Forelimb muscle (tissue), 1 donor: ENCODE measurements at places on chromosomes 13 and 19. TPM values are rescaled to one million over a fixed set of nuclear protein-coding genes. Genes with fewer than 3 reads are reported as not detected.

LYL1 gene
- 5.4 TPM for polyA plus RNA-seq

IPO5 gene
- 182 TPM for polyA plus RNA-seq

RASAL3 gene
- polyA plus RNA-seq: 0.90 TPM

LILRA5 gene
- polyA plus RNA-seq: 0.44 TPM

RPS5 gene
- 1,975 TPM for polyA plus RNA-seq

OR7C1 gene
- 0.11 TPM for polyA plus RNA-seq

CDX2 gene
- not detected for polyA plus RNA-seq

SIGLEC14 gene
- 0.94 TPM for polyA plus RNA-seq

FXYD7 gene
- polyA plus RNA-seq: 1.0 TPM

TUBA3C gene
- not detected for polyA plus RNA-seq

LYPD3 gene
- polyA plus RNA-seq: 0.67 TPM

DNA sequence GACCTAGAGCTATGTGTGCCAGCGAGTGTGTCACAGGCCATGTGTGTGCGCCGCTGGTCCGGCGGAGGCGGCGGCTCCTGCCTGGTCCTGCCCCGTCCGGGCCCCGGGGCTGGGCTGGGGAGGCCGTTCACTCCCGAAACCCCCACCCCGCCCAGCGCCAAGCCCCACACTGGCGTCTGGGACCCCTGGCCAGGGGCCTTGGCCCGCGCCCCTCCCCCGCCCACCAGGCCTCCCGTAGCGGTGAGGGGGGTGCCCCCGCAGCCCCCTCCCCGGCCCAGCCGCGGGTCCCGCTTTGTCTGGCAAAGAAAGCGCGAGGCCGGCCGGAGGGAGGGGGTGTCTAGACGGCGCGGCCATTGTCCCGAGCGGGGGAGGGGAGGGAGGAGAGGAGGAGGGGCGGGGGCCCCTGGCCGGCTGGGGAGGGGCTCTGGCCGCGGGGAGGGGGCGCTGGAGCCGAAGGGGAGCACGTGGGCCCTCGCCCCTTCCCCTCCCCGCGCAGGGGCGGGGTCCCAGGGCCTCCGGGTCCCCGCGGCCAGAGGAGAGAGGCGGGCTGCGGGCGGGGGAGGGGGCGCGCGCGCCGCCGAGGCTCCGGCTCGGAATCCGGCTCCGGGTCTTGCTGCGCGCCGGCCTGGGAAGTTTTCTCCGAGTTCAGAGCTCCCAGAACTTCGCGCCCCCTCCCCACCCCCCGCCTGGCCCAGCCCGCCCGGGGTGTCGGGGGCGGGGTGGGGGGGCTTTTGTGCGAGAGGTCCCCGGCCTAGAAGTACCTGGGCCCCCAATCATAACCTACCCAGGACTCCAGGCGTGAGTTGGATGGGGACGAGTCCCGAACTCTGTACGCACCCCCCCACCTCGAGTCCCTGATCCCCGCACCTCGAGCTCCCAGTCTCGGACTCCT lies 888 bp downstream of the NOTCH3 start:
- DNase-seq: no peak

DNA sequence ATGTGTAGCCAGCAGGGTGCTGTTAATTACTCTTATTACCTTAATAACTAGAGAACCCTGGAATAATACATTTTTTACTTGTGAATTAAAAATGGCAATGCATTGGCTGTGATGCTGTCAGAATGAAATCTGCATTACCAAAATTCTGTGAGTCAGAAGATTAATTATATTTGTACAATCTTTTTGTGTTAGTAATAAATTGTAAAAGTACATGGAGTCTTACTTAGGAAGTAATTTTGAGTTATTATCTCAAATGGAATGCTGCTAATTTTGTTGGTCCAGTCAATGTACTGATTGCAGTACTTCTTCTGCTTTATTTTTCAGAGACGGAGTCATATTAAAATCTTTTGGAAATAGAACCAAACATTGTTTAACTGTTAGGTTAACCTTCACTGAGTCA lies 152.0 kb upstream of the SLC10A2 start:
- DNase-seq: no peak

- no peak for DNase-seq
Measured at GRCh38 chr13:97448503-97449251, 14.7 kb downstream of the RAP2A start.

DNA sequence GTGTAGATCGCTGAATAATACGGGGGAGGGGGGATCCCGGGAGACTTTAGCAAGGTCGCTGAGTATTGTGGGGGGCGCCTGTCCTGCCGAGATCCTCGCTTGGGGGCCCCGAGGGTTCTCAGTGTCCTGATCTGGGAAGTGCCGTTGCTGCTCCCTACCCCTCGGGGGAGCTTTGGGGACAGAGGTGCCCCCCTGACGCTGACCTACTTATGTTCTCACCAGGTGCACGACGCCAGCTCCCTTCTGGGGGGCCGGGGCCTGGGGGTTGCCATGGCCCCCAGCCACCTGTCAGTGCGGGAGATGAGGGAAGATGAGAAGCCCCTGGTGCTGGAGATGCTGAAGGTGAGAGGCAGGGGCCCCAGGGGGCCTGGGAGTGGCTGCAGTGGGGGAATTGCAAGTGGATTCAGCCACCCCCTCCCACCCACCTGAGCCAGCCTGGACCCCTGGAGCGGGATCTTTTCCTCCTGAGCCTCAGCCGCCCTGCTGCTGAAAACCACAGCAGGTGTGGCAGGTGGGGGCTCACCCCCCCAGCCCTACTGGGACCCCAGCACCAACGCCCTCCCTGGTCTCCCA lies 537 bp downstream of the NAT14 start:
- no peak for DNase-seq

GRCh38 chr13:109345433-109345941 lies 440.9 kb downstream of the IRS2 start:
- no peak for DNase-seq

DNA sequence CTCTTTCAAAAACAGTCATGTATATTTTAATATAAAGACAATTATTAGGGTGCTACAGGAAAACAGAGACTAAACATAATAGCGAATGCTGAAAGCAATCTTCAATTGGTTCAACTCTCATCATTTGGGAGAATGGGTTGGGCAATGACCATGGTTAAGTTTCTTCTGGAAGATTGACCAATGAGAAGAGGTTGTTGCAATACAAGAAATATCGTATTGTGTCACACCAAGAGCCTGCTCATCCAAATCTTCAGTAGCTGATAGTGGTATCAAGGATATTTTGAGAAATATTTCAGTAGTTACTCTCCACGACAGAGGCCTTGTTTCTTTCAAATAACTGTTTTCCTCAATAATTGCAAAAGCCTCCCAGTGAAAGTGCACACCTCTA lies 83.0 kb upstream of the FNDC3A start:
- no peak for DNase-seq

- no peak for DNase-seq
Measured at GRCh38 chr19:33282036-33282671, 20.2 kb downstream of the CEBPA start.

DNA sequence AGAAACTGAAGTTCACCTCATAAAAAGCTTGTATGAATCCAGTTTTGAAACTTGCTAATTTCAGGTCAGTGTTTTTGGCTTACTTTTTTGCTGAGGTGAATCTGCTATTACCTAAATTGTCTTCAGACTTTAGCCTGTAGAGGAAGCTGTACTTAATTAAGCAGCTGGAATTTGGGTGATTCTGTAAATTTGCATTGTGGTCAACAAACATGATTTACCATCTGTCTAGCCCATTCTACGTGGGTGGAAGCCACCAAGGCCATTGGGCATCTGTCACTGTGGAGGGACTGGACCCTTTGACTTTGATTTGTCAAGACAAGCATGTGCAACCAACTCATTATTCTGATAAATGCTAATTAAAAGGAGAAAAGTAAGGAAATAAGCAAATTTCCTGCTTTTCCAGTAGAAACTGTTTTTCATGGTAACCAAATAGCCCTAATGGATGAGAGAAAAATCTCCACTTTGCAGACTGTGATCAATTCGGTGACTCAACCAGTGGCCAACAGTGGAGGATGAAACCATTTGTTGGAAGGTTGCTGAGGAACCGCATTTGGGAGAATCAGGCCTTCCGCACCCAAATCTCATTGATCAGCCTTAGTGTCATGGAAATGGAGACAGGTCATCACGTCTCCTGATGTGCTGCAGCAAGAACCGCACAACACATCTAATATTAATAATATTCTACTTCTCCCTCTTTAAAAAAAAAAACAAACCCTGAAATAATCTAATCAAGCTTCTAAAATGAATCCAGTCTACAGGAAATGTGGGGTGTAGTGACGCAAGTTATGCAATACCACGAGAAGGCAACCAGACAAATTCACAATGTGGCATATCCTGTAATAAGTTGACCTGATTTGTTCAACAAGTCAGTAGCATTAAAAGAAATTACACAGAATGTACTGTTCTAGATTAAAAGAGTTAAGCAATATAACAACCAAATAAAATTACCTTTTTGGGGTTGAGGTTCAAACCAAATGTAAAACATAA lies 54.3 kb downstream of the GARRE1 start:
- DNase-seq: no peak

- DNase-seq: no peak
Measured at GRCh38 chr19:54172471-54173358, at the start of gene TMC4. Gene TMC4 (minus strand): TSS chr19:54173160. CDS start chr19:54173117, 43 bp downstream.

- no peak for DNase-seq
Measured at GRCh38 chr19:3673506-3674439, 26.5 kb downstream of the PIP5K1C start.

- no peak for DNase-seq
Measured at GRCh38 chr19:58083021-58083420, 15.0 kb downstream of the ZSCAN18 start.

- peak; percentile 49 for DNase-seq
Measured at GRCh38 chr19:47697863-47698609, 15.2 kb upstream of the EHD2 start.

DNA sequence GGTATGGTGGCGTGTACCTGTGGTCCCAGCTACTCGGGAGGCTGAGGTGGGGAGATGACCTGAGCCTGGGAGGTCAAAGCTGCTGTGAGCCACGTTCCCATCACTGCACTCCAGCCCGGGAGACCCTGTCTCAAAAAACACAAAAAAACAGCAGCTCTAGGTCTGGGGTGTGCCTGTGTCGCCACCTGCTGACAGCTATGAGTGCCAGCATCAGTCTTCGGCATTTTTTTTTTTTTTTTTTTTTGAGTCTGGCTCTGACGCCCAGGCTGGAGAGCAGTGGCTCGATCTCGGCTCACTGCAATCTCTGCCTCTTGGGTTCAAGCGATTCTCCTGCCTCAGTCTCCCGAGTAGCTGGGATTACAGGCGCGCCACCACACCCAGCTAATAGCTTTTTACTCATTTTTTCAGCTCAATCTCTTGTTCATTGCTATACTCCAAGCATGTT lies 10.1 kb downstream of the AP2S1 start:
- DNase-seq: no peak

- DNase-seq: no peak
Measured at GRCh38 chr19:45667620-45668341, at the start of gene GIPR. Gene GIPR (plus strand): TSS chr19:45668221. CDS start chr19:45669521, 1,300 bp downstream.

- DNase-seq: no peak
Measured at GRCh38 chr19:53870485-53870844, 2.8 kb downstream of the MYADM start.

DNA sequence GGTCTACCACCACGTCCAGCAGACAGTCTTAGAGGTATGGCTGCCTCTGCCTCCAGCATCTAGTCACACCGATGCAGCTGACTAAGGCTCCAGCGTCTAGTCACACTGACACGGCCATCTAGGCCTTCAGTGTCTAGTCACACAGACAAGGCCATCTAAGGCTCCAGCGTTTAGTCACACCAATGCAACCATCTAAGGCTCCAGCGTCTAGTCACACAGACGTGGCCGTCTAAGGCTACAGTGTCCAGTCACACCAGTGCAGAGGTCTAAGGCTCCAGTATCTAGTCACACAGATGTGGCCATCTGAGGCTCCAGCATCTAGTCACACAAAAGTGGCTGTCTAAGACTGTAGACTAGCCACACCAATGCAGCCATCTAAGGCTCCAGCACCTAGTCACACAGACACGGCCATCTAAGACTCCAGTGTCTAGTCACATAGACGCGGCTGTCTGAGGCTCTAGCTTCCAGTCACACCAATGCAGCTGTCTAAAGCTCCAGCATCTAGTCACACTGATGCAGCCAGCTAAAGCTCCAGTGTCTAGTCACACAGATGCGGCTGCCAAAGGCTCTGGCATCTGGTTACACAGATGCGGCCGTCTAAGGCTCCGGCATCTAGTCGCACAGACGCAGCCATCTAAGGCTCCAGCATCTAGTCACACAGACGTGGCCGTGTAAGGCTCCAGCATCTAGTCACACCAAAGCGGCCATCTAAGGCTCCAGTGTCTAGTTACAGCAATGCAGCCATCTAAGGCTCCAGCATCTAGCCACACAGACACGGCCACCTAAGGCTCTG lies 55.1 kb downstream of the KLF2 start:
- DNase-seq: no peak

- DNase-seq: no peak
Measured at GRCh38 chr19:18223860-18224524, 2.2 kb downstream of the PDE4C start.

DNA sequence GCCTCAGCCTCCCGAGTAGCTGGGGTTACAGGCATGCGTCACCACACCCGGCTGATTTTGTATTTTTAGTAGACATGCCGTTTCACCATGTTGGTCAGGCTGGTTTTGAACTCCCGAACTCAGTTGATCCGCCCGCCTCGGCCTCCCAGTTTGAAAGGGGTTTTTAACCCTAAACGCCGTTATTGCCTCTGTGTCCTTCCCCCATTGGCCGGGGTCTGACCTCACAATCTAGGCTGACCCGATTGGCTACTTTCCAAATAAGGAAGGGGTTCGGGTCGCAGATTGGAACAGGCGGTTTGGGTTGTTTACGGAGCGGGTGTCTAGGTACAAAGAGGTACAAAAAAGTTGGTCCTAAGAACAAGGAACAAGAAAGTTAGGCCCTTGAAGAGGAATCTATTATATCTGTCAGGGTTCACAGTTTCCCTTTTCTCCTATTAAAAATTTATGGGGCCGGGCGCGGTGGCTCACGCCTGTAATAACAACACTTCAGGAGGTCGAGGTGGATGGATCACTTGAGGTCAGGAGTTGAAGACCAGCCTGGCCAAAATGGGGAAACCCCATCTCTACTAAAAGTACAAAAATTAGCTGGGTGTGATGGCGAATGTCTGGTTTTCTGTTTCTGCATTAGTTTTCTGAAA lies 1.0 kb downstream of the ZNF253 start:
- DNase-seq: no peak

GRCh38 chr13:34431827-34432581 lies 510.1 kb upstream of the NBEA start:
- DNase-seq: no peak

DNA sequence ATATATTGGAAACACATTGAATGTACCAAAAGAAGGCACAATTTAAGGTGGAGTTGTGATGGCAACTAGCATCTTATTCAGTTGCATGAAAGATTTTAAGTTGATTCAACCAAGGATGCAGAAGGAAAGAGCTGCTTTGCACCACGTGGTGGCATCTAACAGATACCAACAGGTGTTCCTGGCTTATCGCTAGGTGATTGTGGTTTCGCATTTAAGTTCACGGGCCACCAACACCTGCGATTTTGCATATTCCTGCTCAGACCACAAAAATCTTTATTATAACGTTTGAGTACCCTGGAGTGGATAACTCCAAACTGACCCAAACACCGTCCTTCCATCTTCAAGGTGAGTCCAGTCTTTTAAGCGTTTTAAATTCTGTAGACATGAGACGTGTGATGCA lies 45.3 kb downstream of the RGCC start:
- no peak for DNase-seq

- no peak for DNase-seq
Measured at GRCh38 chr13:113371061-113371460, 7.1 kb upstream of the GRTP1 start.

- no peak for DNase-seq
Measured at GRCh38 chr13:37747071-37747612, 122.4 kb downstream of the TRPC4 start.
